ENCODE measurements at places on chromosomes 2 and 18.

GRCh38 chr18:32152705-32153448 is 37.0 kb upstream of the MEP1B start:
- DNase-seq, result no peak

GRCh38 chr2:41000906-41001305 is 549.0 kb upstream of the SLC8A1 start:
- DNase-seq, result no peak

DNA sequence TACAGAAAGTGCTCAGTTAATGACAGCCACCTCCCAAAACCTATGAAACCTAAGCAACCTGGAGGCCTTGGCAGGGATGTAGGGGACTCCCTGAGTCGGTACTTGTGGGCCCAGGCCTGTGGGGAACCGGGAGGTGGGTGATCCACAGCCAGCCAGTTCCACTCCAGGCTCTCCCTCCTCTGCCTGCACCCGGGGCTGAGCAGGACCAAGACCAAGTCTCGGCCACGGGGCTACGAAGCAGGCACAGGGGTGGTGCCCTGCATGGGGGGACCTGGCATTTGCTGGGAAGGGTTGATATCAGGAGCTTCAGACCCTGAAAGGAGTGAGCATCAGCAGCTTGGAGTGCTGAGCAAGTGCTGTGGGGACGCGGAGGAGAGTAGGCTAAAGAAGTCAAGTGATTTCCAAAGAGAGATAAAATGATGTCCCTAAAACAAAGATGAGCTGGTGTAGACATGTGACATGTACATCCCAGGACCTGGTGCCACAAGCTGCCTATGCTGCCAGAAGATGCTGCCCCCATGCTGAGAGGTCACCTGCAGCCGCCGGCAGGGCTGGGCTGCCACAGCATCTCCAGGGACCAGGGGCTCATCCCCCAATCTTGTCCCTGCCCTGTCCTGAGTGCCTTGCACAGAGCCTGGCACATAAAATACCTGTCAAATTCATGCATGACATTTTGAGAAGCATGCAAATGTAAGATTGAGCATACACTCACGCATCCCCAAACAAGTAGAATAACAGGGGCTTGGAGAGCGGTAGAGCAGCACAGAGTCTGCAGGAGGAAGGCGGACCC is 21.5 kb downstream of the KCNIP3 start:
- no peak for DNase-seq

- no peak for DNase-seq
Measured at GRCh38 chr2:86066007-86066578, 39.6 kb downstream of the POLR1A start.

GRCh38 chr2:189437926-189438325 is 3.3 kb upstream of the WDR75 start:
- no peak for DNase-seq

- no peak for DNase-seq
Measured at GRCh38 chr2:74010087-74010541, 25.4 kb downstream of the TET3 start.

GRCh38 chr2:136284226-136285119 is 166.5 kb upstream of the CXCR4 start:
- DNase-seq, result no peak

- DNase-seq, result no peak
Measured at GRCh38 chr2:70981866-70982810, 3.7 kb downstream of the ANKRD53 start.

- DNase-seq, result no peak
Measured at GRCh38 chr2:177031438-177032180, 181.0 kb upstream of the HNRNPA3 start.

Measured in natural killer cell (primary cell).